ENCODE measurements at places on chromosomes 7 and 10.

- no peak for DNase-seq
These were observed 106.8 kb downstream of the NT5C2 start for GRCh38 chr10:103086261-103086660.

GRCh38 chr7:105581066-105581811, at the start of gene EFCAB10:
TSS of gene EFCAB10 (minus strand) at chr7:105581493. CDS start at chr7:105581463, 30 bp downstream.
- DNase-seq = no peak

- no peak for DNase-seq
These were observed 355.3 kb upstream of the GALNT17 start for GRCh38 chr7:70776627-70777101.

DNA sequence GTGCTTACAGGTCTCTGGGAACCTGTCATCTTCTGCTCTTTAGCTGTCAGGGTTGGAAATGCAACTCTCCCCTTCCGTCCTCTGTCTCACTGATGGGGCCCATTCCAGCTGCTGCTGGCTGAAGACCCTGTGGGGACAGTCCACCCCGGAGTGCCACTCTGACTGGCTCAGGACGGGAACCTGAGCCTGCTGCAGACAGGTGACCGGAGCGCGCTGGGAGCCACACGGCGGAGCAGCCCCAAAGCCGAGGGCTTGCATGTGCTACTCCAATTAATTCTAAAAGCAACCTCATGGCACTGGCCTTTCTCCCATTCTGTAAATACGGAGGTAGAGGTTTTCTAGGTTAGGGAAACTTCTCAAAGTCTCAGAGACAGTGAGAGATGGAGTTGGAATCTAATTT, 223.5 kb upstream of the PITRM1 start:
- no peak for DNase-seq

- DNase-seq = no peak
These were observed 742 bp downstream of the LMBR1 start for GRCh38 chr7:156892081-156892800.

- DNase-seq = no peak
These were observed 97.9 kb downstream of the ZNF92 start for GRCh38 chr7:65471587-65471986.

DNA sequence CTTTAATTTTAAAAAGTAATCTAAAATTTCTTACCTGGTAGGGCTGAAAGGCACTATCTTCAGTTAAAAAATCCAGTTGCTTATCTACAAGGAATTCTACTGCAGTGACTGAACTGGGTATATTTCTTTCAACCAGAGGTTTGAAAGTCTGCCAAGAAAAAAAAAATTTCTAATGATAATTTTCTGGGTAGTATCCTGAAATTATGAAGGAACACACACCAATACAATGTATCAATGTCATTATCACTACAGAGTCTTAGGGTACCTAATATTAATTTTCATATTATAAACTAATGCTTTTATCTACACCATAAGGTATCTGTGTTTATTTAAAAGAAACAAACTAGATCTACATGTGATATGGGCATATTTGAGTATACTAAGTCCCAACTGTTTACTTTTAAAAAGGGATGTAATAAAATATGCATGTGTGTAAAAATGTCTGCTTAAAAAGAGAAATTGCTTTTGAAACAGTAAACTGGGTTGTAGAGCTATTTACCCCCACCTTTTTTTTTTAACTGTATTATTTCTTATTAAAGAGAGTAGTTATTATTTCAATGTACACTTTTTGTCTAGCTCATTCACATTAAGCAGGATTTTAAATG, 131.6 kb downstream of the NRBF2 start:
- no peak for DNase-seq

DNA sequence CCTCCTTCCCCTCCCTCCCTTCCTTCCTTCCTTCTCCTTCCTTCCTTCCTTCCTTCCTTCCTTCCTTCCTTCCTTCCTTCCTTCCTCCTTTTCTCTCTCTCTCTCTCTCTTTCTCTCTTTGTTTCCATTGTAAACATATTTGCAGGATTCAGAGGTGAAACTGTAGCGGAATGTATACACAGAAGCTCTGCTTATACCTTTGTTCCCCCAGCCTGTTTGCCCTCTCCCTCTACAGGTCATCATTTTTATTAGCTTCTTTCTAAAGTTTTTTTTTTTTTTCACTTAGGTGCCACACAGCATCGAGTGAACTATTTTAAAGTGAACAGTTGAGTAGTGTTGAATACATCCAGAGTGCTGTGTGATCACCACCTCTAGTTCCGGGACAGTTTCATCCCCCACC, 20.7 kb downstream of the SDK1 start:
- no peak for DNase-seq

- no peak for DNase-seq
These were observed 19.6 kb upstream of the AMZ1 start for GRCh38 chr7:2668401-2668800.

- no peak for DNase-seq
These were observed 199.4 kb upstream of the NPVF start for GRCh38 chr7:25427721-25428120.

GRCh38 chr7:3000566-3000965, 43.1 kb downstream of the CARD11 start:
- DNase-seq = no peak

- no peak for DNase-seq
These were observed 27.8 kb downstream of the MAGI2 start for GRCh38 chr7:79425665-79426064.

DNA sequence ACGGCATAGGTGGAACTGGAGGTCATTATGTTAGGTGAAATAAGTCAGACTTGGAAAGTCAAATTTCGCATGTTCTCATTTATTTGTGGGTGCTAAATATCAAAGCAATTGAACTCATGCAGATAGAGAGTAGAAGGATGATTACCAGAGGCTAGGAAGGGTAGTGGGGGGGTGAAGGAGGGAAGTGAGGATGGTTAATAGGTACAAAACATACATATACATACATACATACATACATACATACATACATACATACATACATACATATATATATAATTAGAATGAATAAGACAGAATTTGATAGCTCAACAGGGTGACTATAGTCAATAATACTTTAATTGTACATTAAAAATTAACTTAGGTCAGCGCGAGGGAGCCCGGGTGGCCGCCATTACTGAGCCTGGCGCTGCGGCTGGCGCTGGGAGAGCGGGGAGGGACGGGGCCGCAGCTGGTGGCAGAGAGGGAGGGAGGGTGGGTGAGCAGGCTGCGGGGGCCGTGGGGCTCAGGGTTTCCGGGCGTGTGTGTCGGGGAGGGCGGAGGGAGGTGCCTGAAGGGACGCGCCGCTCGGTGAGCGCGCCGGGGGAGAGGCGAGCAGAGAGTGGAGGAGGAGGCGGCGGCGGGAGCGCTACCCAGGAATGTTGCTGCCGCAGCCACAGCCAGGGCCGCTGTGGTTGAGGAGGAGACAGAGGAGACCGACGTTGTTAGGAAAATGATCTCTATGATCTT, 85.8 kb upstream of the EGFR start:
- no peak for DNase-seq

- no peak for DNase-seq
These were observed 110.6 kb downstream of the PTPN20 start for GRCh38 chr10:47021850-47022249.

- no peak for DNase-seq
These were observed 226.0 kb downstream of the SFMBT2 start for GRCh38 chr10:7184660-7185366.

- peak; percentile 6 for DNase-seq
These were observed 84.5 kb upstream of the DYNC1I1 start for GRCh38 chr7:95687759-95688343.

Measured in NCI-H446 (cell line).